ENCODE measurements at places on chromosomes 3 and 15. TPM values are rescaled to one million over a fixed set of nuclear protein-coding genes. Genes with fewer than 3 reads are reported as not detected.

- DNase-seq: no peak
Measured at GRCh38 chr15:32802286-32802936, 84.6 kb downstream of the GREM1 start.

- DNase-seq: no peak
Measured at GRCh38 chr15:43135351-43135750, 2.0 kb downstream of the TMEM62 start.

DNA sequence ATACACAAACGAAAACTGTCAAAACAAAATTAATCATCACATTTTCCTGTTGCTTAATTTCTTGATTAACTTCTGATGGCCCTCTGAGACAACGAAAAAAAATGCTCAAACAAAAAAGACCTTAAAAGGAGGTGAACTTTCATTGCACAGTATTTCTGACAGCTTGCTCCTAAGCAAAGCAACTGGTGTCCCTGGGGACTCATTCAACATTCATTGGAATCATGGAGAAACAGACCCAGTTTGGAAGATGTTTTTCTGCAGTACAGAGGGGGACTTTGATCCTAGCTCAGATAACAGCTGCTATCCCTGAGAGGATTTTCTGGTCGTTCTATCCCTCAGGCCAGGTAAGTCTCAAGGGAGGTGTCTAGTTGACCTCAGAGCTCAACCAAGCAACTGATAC lies 378.7 kb upstream of the ATP11B start:
- DNase-seq: no peak

DNA sequence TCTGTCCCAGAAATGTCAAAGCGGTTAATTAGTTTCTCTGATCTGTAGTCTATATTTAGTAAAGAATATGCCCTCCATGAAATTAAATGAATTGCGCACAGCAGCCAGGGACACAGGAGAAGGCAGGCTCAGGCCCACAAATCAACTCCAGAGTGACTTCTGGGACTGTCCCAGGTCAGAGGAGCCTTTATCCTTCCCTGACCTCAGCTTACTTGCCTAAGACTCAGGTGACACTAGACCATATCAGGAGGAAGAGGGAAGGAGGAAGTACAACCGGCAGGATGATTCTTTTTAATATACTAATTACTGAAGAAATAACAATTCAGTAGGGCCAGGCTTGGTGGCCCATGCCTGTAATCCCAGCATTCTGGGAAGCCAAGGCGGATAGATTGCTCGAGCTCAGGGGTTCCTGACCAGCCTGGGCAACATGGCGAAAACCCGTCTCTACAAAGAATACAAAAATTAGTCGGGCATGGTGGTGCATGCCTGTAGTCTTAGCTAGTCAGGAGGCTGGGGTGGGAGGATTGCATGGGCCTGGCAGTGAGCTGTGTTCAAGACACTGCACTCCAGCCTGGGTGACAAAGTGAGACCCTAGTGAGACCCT lies 1.8 kb upstream of the GPR15 start:
- DNase-seq: no peak

DNA sequence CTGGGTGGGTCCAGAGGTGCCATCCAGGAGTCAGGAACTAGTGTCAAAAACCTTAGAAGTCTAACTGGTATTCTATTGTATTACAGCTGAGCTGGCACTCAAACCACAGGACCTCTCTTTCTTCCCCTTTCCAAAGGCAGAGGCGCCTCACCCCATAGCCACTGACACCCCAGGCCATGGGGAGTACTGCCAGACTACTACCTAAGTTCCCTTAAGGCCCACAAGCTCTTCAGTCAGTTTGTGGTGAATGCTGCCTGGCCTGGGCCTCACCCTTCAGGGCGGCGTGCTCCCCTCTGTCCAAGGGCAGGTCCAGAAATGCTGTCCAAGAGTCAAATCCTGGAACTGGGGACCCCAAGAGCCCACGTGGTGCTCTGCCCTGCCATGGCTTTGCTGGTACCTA lies 43.0 kb upstream of the FGF7 start:
- DNase-seq: no peak

DNA sequence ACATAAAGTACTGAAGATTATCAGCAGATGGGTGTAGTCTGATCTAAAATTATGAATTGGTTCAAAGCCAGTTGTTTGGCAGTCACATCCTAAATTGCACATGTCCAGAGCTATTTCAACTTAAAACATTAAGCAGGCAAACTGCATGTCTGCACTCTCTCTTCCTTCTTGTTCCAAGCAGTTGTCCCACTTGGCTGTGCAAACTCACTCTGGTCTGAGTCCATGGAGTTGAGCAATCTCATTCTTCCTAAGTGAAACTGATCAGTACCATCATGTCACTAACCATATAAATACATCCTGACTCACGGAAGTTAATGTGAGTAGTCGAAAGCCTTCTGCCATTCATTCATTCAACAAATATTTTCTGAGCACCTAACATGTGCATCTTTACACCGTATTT lies 353.0 kb downstream of the ROBO1 start:
- no peak for DNase-seq

DNA sequence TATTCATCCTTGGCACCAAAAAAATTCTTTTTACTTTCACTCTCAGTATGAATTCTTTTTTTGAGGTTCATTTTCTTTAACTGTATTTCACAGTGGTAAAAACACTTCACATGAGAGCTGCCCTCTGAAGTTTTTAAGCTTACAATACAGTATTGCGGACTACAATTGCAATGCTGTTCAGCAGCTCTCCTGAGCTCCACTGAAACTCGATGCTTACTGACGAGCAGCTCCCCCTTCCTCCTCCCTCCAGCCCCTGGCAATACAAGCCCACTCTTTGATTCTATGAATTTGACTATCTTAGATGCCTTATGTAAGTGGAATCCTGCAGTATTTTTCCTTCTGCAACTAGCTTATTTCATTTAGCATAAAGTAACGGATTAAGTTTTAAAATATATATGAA lies 183.4 kb downstream of the ADAMTS17 start:
- no peak for DNase-seq

GRCh38 chr3:111723293-111724215 lies 128.4 kb upstream of the ZBED2 start:
- no peak for DNase-seq

DNA sequence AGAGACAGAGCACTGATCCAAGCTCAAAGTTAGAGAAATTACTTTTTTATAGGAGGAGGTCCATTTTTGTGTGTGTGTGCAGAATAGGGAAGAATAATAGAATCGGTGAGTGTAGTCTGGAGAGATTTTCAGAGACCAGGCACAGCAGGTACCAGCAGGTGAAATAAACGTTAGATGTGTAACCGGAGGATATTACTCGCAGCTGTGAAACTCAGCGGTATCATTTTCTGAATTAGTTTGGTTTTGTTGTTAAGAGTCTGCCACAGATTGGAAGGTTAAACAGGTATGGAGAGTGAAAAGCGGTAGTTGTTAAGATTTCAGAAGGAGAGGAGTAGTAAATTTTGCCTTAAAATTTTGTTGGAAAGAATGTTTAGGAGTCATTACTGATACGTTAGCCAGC lies 69.9 kb downstream of the RGMA start:
- DNase-seq: no peak

DNA sequence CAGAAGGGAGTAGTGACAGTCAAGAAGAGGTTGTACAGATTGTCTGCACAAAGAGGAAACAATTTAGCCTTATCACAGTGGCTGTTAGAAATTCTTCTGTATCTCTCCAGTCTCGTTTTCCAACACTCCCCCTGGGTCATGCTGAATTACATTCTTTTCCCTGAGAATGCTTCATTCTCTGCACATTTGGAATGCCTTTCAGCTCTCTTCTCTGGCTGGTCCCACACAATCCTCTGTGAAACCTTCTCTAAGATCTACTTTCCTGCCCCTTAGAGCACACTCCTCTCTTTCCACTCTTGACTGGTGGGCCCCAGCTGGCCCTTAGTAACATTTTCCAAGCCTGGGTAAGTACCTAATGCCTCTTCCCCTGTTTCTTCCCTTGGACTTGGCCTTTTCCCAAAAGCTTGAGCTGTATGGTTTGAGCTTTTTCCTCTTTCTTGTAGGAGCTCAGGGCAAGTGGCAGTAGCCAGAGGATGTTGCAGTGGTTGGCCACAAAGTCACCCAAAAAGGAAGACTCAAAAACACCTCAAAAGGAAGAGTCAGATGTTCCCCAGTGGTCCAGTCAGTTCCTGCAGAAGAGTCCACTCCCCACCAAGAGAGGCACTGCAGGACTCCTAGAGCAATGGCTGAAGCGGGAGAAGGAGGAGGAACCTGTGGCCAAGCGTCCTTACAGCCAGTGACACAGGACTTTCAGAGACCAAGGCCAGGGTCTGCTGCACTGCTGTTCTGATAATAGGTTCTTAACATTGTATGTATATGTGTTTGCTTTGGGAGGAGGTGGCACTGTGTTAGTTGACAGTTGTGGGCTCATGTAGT lies 25.7 kb downstream of the HMCES start:
- no peak for DNase-seq

DNA sequence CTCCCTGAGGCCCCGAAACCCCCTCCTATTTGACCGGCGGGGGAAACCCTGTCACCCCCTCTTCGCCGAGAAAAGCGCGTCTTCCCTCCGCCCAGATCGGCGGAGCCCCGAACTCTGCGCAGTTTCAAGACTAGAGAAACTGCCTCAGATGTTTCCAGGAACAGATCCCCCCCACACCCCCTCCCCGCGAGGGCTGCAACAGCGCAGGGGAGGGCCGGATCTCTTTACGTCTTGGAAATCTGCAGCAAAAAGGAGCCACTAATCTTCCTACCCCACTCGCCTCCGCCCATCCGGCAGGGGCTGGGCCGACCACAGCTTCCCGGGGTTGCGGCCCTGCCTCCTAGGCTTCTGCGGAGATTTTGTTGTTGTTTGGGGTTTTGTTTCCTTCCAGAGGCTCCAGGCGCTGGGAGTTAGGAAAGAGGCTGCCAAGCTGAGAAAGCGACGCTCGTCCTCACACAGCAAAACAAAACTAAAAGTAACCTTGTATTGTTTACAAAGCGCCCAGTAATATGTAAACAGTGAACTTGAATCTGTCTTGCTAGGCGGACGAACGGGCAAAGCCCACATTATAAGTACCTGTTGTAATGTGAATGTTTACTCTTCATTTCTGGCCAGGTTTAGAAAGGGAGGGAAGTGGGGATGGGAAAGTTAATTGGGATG lies 2.2 kb downstream of the FOXB1 start:
- DNase-seq: peak; percentile 31

- no peak for DNase-seq
Measured at GRCh38 chr3:84683493-84683892, 275.3 kb upstream of the CADM2 start.

- DNase-seq: no peak
Measured at GRCh38 chr3:154753101-154753500, 323.1 kb upstream of the GPR149 start.

TM4SF18 gene
- 150 TPM for total RNA-seq

RARB gene
- total RNA-seq: 2.8 TPM

TRAT1 gene
- not detected for total RNA-seq

ASB14 gene
- total RNA-seq: not detected

COPG1 gene
- 221 TPM for total RNA-seq

FOXB1 gene
- not detected for total RNA-seq

TAMM41 gene
- total RNA-seq: 6.0 TPM
